ENCODE measurements at places on chromosomes 3 and 15.

DNA sequence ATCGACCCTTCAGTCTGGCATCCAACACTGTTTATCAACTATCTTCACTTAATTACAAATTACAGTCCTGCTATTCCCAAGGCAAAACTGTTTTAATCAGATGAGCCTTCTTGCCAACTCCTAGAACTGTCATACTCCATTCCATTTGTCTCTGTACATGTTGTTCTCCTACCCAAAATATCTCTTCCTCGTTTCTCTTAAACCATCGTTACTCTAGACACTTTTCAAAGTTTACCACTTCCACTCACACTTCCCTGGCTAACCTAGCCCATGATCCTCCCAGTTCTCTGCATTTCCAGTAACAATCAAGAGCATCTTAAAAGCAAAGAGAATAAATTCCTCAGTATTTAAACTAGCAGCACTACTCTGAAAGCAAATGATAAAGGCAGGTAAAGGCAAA is 19.9 kb downstream of the ZNF106 start:
- DNase-seq, result no peak

- DNase-seq, result no peak
These were observed 47.5 kb upstream of the LIMD1 start for GRCh38 chr3:45546716-45547701.

DNA sequence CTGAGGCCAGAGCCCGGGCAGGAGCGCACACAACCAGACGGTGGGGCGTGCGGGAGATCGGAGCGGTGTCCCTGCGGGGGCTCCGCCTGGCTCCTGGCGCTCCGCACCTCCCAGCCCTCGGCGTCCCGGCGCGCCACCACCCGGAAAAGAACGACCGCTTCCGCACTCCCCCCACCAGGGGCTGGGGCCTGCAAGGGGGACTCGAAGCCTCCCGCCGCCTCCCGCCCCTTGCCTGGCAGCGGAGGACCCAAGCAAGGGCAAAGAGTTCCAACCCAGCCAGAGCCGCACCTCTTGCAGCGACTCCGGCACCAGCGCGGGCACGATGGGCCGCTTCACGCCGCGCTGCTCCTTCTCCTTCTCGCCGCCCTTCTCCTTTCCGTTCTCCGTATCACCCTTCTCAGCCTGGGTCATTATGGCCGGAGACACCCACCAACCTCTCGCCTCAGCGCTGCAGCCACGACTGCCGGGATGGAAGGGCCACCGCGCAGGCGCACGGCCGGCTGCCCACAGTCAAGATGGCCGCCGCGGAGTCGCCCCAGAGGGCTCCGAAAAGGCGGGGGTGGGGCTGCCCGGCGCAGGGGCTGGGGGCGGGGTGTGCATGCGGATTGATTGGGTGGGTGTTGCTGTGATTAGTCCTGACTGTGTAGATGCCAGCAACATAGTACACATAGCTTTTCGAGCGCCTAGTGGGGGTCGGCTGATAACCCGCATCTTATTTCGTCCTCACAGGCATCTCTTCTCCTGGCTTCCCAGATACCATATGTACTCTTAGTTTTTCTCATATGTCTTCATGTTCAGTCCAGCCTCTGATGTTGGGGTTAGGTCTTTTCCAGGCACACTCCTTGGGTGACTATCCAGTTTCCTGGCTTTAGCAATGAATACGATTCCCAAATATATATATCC is at the start of gene ACTR8:
ACTR8 (minus strand) TSS at position 462 of the 903 bp plus-strand sequence; CDS start at position 411, 51 bp downstream.
- DNase-seq, result peak; percentile 74

DNA sequence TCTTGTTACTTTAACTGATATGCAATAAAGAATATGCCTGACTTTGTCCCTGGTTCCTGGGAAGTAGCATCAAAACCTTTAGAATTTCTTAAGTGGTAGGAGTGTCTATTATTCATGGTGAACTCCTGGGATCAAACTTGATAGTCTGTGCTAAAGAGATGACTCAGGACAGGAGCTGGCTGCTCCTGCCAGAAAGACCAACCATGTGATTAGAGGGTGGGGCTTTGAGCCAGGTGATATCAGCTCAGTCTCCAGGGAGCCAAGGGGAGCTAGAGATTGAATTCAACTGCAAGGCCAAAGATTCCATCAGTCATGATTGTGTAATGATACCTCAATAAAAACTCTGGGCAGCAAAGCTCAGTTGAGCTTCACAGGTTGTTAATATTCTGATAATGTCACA is 20.6 kb upstream of the TMC3 start:
- no peak for DNase-seq

DNA sequence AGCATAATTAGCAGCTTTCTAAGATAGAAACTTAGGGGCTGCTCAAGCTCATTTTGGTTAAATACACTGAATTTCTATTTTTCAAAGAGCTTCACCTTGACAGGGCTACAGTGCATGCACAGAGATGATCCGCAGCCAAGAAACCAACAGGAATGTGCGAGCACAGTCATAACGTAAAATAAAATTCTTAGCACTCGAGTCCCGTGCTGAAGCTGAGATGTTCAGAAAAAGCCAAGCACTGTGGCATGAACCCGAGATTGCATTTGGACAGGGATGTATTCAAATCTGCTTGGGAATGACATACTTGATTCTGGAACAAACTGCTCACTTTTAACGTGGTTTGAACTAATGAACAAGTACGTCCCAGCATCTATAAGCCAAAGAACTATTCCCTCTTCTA is 340.3 kb downstream of the FOXP1 start:
- DNase-seq, result no peak

- no peak for DNase-seq
These were observed 643.0 kb upstream of the GOLIM4 start for GRCh38 chr3:168738527-168739325.

GRCh38 chr3:39142067-39142466 is 11.3 kb downstream of the CSRNP1 start:
- no peak for DNase-seq

DNA sequence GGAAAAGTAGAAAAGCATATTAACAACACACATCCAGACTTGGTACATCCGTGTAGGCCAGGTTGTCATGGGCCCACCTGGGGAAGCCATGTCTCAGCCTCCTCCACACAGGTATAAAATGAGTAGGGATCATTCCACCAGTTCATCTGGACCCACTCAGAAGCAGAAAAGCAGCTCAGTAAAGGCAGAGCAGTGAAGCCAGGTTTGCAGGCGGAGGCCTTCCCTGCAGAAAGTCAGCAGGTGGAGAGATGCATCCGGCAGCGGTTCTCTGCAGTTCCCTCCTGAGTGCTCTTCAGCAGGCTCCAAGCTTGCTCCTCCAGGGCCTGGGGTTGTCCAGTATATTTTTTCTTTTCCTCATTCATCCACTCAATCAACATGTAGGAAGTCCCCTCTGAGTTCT is 22.1 kb downstream of the LOXL1 start:
- no peak for DNase-seq

DNA sequence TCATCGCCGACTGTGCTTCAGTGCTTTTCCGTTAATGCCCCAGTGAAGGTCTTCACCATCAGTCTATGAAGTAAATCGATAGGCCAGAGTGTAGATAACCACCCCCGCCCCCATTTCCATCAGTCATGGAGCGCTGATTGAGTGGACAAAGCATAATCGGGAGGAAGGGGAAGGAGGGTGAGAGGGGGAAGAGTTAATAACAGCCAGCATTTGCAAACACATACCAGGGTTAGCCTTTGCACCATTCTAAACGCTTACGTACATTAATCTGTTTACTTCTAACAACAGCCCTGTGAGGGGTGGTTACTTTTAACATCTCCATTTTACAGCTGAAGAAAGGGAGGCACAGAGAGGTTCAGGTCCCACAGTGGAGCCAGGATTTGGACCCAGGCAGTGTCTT is 26.8 kb downstream of the EDEM1 start:
- DNase-seq, result no peak

DNA sequence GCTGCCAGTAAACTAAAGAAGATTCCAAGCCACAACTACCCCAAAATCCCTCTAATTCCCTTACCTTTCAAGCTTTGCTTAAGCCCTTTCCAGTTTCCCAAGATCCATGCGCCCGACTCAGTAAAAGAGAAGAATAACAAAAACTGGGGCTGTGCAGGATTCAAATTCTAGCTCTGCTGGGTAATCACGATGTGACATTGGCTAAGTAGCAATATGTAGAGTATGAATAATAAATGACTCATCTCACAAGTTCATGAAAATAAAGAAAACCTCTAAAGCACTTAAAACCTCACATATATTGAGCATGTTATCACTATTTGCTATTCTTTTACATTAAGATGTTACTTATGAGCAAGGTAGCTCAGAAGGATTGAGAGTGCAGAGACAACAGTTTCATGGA is 522.2 kb upstream of the ZNF717 start:
- no peak for DNase-seq

GRCh38 chr3:190575437-190576185 is 61.7 kb downstream of the IL1RAP start:
- DNase-seq, result no peak

DNA sequence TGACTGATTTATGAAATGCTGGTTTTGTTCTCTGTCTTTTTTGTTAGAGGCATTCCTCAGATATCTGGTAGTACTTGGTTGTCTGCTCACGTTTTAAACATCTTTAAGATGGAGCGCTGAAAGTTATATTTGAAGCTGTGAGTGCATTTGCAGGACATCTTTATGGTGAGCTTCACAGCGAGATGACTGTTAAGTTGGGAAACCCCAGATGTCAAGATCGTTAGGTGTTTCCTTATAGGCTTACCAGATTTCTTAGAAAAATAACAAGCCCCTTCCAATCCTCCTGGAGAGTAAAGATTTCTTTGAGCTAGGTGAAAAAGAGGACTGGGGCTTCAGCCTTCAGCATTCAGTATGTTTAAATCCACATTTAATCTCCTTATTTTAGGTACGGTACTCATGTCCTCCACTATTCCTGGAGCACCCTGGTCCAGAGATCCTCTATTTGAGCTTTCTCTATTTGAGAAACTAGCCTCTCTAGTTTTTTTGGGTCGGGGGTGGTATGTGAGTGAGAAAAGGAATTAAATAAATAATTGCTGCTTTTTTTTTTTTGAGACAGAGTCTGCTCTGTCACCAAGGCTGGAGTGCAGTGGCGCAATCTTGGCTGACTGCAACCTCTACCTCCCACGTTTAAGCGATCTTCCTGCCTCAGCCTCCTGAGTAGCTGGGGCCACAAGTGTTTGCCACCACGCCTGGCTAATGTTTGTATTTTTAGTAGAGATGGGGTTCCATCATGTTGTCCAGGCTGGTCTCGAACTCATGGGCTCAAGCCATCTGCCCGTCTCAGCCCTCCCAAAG is 72.3 kb downstream of the ZNF609 start:
- no peak for DNase-seq

DNA sequence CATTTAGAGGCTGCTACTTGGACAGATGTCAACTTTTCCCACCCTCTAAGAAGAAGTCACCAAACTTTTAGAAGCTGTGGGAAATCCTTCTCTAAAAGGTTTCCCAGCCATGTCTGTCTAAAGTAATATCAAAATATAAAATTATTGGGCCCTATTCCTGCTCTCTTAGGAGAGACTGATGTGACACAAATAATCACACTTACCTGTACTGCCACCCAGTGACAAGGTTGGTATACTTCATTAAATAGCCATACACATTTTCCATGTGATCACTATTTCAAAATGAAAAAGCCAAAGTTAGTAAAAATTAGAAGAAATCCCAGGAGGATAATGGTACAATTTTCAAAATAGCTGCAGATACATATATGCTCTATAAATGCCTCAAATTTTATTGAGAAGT is 12.6 kb downstream of the OSBPL11 start:
- DNase-seq, result no peak

DNA sequence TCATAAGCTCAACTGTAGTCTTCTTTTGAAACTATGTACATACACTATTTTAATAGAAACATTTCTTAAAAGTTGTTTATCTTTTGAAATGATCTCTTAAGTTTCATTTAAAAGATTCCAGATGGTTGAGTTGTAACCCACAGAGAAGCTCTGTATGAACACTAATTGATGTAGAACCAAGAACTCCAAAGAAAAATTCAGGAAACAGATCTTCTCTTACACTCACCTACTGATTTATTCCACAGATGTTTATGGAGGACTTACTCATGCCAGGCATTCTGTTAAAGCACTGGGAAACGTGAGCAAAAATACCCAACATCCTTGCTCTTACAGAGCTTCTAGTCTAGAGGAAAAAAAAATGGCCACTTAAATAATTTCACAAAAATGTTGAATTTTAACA is 551.1 kb downstream of the NAALADL2 start:
- DNase-seq, result no peak

DNA sequence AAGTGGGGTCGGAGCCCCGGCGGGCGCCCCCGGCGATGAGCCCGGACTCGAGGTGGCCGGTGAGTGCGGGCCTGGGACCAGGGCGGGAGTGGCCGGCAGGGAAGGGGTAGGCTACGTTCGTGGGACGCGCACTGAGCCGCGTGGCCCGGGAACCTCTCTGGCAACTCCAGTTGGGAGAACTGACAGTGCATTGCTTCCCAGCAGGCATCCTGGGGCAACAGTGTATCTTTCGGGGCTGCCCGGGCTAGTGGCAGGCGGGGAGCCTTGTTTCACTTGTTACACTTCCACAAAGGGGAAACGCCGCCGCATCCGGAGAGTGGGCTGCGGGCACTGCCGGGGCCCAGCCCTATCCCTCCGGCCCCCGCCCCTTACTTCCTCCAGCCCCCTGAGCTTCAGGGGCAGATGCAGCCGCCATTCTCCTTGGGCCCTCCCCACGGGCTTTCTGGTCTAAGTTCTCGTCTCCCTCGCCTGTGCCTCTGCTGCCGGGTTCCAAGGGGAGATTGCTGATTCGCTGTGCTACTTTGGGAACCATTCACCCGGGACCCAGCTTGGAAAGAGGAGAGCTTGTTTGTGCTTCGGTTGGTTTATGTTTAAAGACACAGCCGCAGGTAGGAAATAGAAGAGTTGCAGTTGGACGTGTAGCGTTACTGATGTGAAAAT is 675 bp downstream of the BRPF1 start:
- DNase-seq, result peak; percentile 8

DNA sequence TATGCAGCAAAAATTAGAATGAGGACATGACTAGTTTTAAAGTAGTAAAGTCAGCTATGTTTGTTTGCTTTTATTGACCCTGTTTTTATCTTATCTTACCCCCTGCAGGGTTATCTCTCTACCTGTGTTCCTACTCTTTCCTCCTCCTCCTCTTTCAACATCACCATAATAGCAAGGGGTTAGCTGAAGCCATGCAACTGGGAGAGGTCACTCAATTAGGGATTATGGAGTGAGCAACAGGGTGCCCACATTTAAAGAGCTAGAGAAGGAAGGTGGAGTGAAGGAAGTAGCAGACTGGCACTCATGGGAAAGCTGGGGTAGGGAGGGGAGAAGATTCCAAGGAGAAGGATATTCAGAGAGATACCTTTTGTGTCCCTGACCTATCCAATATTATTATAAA is 125.9 kb downstream of the LRTM1 start:
- DNase-seq, result no peak

DNA sequence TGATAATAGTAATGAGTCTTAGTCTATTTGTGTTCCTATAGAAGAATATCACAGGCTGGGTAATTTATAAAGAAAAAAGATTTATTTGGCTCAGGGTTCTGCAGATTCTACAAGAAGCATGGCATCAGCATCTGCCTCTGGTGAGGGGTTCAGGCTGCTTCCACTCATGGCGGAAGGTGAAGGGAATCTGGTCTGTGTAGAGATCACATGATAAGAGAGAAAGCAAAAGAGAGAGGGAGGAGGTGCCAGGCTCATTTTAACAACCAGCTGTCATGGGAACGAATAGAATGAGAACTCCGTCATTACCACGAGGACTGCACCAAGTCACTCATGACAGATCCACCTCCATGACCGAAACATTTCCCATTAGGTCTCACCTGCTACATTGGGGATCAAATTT is 664.0 kb upstream of the SGO1 start:
- DNase-seq, result no peak

- DNase-seq, result peak; percentile 36
These were observed 92.9 kb downstream of the MCTP2 start for GRCh38 chr15:94324117-94324826.

All from stimulated activated CD8-positive, alpha-beta memory T cell treated with anti-CD3 and anti-CD28 coated beads, Interleukin-12 subunit alpha, Interleukin-12 subunit beta, amount 100 ng/mL, for 1 hour (primary cell).